ENCODE measurements at places on chromosomes 4 and X. TPM values are rescaled to one million over a fixed set of nuclear protein-coding genes. Genes with fewer than 3 reads are reported as not detected.

GRCh38 chr4:144302704-144303536, 162.4 kb upstream of the GYPA start:
- H3K27me3 ChIP-seq: no peaks in the 10 kb centered on the region
- DNase-seq: no peak
- no peak overlapping the region for H3K4me3 ChIP-seq
- no peaks in the 10 kb centered on the region for H3K4me1 ChIP-seq

- H3K27me3 ChIP-seq: no peaks in the 10 kb centered on the region
- no peaks in the 10 kb centered on the region for H3K36me3 ChIP-seq
- no peak for DNase-seq
These were observed 21.3 kb upstream of the FTHL17 start for GRCh38 chrX:31092970-31093638.

DNA sequence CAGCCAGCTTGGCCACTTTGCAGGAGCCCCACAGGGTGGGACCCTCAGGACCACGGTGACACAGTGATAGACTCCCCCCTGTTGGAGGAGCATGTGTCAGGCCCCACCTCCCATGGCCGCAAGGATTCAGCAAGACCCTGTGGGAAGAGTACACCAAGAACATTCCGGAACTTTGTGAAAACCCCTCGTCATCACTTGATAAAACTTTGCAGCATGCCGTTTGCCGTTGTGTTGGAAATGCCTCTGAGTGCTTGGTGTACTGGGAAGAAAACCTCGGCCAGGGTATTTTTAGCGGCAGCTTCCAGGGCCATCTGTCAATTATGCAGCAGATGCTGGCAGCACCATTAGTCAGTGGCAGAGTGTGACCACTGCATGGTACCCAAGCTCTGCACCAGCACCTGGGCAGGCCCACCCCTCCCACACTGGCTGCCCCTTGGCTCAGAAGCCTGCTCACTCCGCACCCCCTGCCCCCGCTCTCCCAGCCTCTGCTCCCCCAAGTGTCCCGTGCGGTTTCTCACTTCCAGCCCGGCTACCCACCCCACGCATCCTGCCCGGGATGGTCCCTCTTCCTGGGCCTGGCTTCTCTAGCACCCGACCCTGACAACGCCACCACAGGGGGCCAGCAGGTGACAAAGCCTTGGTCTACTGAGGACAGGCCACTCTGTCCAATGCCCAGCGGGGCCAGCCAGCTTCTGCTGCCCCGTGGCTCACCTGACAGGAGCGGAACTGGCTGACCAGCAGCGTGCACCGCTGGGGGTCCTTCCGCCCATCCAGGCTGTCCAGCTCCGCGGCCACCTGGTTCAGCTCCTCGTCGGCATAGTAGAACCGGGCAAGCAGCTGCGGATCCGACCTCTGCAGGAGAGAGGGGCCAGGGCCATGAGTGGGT, 65.0 kb downstream of the ZFYVE28 start:
- no peak for DNase-seq
- no peak overlapping the region for H3K4me3 ChIP-seq
- H3K27ac ChIP-seq: no peak overlapping the region
- H3K27me3 ChIP-seq: peaks cover 4% of the 10 kb centered on the region

- no peak overlapping the region for H3K27ac ChIP-seq
- H3K4me3 ChIP-seq: no peak overlapping the region
- H3K27me3 ChIP-seq: peaks cover 1% of the 10 kb centered on the region
- no peak for DNase-seq
- no peaks in the 10 kb centered on the region for H3K36me3 ChIP-seq
- H3K4me1 ChIP-seq: no peaks in the 10 kb centered on the region
These were observed 33.0 kb downstream of the TACC3 start for GRCh38 chr4:1754336-1754735.

- no peak overlapping the region for H3K4me3 ChIP-seq
- peaks cover 20% of the 10 kb centered on the region for H3K4me1 ChIP-seq
- no peak for DNase-seq
These were observed 57.6 kb downstream of the TBCK start for GRCh38 chr4:106258145-106259045.

GRCh38 chrX:106608016-106608415, 3.8 kb upstream of the RADX start:
- H3K4me1 ChIP-seq: peaks cover 16% of the 10 kb centered on the region
- no peak overlapping the region for H3K27ac ChIP-seq
- H3K27me3 ChIP-seq: peaks cover 4% of the 10 kb centered on the region
- no peak for DNase-seq
- H3K36me3 ChIP-seq: no peaks in the 10 kb centered on the region
- H3K4me3 ChIP-seq: no peak overlapping the region

- H3K4me1 ChIP-seq: no peaks in the 10 kb centered on the region
- no peaks in the 10 kb centered on the region for H3K27me3 ChIP-seq
- no peak overlapping the region for H3K4me3 ChIP-seq
- H3K27ac ChIP-seq: no peak overlapping the region
- DNase-seq: no peak
These were observed 378.5 kb downstream of the FAT4 start for GRCh38 chr4:125693228-125693627.

DNA sequence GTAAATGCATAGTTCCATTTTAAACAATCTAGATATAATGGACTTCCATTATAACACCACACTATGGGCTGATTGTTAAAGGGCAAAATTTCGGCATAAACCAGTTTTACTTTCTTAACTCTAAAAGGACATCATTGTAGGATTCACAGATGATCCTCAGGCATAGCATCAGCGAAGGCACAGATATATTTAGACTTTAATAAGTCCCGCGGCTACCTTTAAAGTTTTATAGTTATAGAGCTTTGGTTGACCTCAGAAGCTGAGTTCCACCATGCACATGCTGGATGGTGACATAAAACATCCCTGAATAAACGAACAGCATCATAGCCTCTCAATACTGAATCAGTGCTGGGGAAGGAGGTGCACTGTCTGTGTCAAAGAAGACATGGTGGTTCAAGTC, 125.0 kb upstream of the PDLIM3 start:
- H3K4me3 ChIP-seq: no peak overlapping the region
- DNase-seq: no peak
- H3K27ac ChIP-seq: no peak overlapping the region
- no peaks in the 10 kb centered on the region for H3K36me3 ChIP-seq
- H3K27me3 ChIP-seq: peaks cover 17% of the 10 kb centered on the region
- H3K4me1 ChIP-seq: peaks cover 9% of the 10 kb centered on the region

DNA sequence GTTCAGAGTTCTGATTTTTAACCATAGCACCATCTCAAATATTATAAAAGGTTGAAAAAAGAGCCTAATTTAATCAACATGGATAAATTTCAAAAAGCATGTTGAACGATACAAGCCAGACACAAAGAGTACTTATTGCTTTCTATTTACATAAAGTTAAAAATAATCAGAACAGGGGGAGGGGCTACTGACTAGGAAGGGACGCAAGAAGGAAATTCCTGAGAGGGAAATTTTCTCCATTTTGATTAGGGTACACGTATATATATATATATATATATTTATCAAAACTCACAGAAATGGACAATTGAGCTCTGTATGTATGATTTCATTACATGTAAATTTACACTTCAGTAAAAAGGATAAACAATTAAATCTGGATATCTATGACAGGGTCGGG, 482 bp upstream of the MBTPS2 start:
- peak overlapping the region; percentile 87 for H3K27ac ChIP-seq
- no peak for DNase-seq
- 0 out of 2 replicates have a peak, but pooled peaks cover 7% of the 10 kb centered on the region for H3K36me3 ChIP-seq
- peaks cover 6% of the 10 kb centered on the region for H3K4me1 ChIP-seq

CDS1 gene
- 0.07 TPM for total RNA-seq
